GM23338 (cell line): ENCODE measurements at places on chromosomes 5 and 9.

- DNase-seq = no peak
Measured at GRCh38 chr5:36703245-36703860, 96.9 kb downstream of the SLC1A3 start.

GRCh38 chr5:132267166-132267739 is 9.8 kb downstream of the PDLIM4 start:
- DNase-seq = no peak

GRCh38 chr9:119933191-119933590 is 564.0 kb upstream of the BRINP1 start:
- no peak for DNase-seq

- no peak for DNase-seq
Measured at GRCh38 chr5:6740586-6741150, 27.4 kb downstream of the TENT4A start.

DNA sequence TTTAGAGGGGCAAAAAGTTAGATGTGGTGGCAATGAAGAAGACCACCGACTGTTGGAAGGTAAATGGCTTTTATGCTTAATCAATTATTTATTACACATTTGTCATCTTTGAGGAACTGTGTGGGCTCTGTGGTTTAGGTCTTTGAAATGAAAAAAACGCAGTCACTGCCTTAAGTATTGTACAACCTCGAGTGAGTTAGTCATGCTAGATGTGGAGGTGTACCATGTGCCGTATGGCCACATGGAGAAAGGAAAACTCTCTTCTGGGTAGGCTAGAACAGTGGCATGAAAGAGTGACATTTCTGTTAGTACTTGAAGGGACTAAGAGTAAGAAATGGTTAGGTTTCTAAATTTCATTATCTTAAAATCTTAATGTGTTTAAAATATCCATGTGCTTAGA is 166.1 kb downstream of the HACD4 start:
- no peak for DNase-seq

- DNase-seq = no peak
Measured at GRCh38 chr5:74250304-74251102, 390.0 kb downstream of the ENC1 start.

DNA sequence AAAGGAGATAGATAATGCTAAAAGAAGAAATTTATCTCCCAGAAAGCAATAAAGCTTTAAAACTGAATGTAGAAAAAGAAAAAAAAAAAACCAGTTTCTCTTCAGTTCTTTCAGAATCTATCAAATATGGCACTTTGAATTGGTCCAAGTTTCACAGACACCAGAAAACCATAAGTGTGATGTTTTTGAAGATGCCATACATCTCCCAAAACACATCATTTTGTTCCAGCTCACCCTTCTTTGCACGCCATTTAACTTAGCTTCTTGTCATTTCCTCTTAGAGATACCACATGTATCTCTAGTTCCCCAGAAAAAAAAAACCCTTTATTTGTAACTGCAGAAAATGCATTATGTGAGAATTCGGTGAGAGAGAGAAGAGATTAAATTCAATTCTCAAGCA is 46.1 kb upstream of the MAMDC2 start:
- DNase-seq = no peak

GRCh38 chr9:72681283-72681630 is 159.8 kb downstream of the TMC1 start:
- peak; percentile 15 for DNase-seq

DNA sequence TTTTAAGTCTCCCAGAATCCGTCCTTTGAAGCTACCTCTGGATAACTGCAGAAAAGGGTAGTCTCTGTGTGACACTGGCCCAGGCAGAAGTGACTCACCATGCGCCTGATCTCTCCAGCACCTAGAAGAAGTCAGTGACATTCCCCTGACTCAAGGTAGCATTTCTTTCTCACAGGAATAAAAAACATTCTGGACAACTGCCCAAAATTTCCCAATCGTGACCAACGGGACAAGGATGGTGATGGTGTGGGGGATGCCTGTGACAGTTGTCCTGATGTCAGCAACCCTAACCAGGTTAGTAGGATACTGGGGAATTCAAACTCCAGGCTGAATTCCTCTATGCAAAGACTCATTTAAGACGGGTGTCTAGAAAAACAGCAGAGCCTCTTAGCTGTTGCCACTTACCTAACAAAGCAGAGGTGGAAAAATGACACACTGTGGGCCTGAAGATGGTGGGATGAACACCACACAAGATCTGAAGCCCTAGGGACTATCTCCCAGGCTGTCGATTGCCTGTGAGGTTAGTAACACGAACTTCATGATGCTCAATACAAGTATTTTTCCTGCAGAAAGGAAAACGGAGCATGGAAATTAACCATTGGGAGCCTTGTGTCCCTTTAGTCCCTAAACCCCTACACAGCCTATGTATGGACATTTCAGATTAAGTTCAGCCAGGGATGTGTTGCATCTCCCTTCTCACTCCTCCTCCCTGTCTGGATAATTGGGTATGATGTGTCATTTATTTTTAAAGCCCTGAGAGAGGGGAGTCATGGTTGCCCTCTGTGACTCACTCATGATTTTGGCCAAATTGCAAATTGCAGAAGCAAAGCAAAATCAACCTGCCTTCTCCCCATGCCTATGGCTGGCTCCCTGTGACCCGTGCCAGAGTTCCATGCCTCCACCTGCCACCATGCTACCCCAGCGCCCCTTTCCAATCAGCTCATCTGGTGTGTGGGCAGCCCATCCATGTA is 37.2 kb downstream of the THBS4 start:
- no peak for DNase-seq

- DNase-seq = no peak
Measured at GRCh38 chr9:86304236-86304730, 21.9 kb upstream of the ISCA1 start.
